ENCODE measurements at places on chromosomes 6 and 20.

DNA sequence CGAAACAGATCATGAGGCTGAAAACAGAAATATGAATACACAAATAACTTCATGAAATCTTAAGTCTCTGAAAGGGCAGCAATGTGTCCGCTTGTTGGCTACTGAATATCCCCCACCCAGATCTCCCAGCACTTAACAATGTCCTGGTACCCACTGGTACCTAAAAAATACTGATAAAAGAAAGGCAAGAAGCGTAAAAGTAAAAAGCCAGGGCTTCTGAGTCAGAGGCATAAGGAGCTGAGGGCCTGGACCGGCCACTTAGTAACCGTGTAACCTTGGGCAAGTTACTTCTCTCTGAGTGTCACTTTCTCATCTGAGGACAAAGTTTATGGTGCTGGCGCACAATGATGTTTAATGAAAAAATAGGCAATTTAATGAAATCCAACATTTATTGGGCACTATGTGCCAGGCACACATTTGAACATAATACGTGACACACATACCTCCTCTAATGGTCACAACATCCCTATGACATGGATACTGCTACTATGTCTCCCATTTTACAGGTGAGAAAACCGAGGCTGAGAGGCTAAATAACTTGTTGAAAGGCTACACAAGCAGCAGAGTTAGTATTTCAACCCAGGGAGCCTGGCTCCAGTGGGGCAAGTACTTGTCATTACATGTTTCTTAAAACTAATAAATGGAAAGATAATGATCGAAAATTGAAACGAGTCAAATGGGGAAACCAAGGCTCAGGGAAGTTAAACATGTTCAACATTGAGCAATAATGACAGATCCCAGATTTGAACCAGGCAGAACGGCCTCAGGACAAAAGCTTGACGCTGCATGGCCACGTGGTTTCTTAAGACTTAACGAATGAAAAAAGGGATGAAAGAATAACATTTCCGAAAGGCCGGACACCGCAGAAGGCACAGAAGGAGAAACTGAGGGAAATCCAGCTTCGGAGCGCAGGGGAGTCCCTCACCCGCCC is 828 bp downstream of the TP53RK start:
- no peak for DNase-seq

- no peak for DNase-seq
These were observed 58.8 kb upstream of the TAGAP start for GRCh38 chr6:159103396-159104162.

DNA sequence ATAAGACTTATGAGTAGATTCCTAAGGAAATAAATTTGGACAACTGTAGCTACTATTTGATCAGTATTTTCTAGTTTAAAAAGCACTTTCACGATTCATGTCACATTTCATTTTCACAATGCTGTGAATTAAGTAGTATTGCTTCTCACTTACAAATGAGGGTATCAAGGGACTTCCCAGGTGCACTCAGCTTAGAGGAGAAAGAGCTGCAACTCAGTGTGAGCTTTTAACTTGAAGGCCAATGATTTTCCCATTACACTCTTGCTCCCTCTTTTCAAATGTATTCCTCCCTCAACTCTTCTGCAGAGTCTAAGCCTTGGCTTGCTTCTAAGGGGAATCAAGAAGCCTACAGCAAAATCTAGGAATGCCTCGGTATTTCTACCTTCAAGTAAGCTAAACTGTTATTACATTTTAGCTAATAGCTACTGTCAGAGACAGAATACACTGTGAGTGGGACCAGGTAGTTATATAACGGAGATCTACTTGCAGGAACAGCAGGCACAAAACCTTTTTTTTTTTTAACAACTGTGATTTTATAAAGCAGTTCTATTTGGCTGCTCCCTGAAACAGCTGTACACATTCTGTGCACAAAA is 339.0 kb downstream of the SYNE1 start:
- no peak for DNase-seq

- no peak for DNase-seq
These were observed 49.3 kb upstream of the SCAF8 start for GRCh38 chr6:154683756-154684523.

DNA sequence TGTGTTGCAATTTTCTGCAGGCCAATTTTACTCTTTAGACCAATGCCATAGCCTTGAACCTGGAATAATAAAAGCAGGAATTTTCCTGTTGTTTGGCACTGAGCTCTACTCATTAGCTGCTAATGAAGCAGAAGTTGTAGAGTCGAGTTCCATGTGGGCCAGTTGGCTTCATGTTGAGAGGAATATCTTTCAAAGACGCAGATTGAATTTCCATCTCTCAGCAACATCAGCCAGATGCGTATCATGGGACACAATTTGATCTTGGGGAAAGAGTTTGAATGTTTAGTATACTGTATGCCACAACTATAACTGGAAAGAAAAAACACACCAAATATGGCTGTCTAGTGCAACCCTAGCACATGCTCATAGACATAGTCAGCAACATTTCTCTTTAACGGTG is 259.6 kb downstream of the BCKDHB start:
- no peak for DNase-seq

GRCh38 chr6:50795574-50795973 is 23.1 kb upstream of the TFAP2B start:
- DNase-seq: no peak

- DNase-seq: no peak
These were observed 169.8 kb downstream of the ERMARD start for GRCh38 chr6:169921217-169921616.

- no peak for DNase-seq
These were observed 667 bp downstream of the CAP2 start for GRCh38 chr6:17393892-17394631.

DNA sequence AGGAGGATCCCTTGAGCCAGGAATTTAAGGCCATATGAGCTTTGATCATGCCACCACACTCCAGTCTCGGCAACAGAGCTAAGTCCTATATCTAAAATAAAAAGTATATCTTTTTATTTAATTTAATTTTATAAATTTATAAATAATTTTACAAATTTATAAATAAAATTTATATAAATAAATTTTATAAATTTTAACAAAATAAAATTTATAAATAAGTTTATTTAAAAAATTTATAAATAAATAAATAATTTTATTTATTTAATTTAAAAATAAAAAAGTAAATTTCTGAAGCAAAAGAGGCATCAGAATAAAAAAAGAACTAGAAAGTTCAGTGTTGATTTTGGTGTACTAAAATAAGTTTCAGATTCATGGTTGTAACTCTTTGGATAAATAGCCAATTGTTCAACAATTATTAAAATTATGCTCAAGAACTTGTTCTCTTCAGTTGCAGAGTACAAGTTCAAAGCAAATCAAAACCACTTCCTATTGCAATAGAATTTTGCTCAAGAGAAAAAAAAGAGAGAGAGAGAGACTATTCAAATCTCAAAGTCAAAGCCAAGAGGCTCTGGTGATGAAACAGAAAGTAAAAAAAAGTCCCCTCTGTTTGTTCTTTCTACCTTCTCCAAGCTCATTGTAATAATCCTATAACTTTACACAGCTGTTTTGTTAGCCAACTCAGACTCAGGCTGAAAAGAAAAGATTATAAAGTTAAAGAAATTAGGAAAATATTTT is 547.5 kb upstream of the ADGRB3 start:
- no peak for DNase-seq

- DNase-seq: no peak
These were observed 272.1 kb upstream of the TAB2 start for GRCh38 chr6:149045404-149045803.

DNA sequence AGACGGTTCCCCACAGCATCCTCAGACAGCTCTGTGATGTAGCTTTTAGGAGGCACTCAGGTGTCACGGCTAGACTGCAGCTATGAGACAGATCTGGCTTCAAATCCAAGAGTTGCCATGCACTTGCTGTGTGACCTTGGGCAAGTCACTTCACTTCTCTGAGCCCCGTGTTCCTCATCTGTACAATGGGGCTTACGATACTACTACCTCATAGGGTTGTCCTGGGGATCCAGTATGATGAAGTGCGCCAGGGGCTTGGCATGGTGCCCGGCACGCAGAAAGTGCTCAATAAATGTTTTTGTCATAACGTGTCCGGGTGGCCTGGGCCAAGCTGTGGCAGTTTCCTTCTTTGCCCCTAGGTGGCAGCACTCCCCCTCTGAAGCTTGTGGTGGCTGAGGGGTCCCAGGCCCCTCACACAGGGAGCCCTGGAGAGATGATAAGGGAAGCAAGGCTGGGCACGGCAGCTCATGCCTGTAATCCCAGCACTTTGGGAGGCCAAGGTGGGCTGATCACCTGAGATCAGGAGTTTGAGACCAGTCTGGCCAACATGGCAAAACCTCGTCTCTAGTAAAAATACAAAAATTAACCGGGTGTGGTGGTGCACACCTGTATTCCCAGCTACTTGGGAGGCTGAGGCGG is 19.1 kb upstream of the CHMP4B start:
- no peak for DNase-seq

DNA sequence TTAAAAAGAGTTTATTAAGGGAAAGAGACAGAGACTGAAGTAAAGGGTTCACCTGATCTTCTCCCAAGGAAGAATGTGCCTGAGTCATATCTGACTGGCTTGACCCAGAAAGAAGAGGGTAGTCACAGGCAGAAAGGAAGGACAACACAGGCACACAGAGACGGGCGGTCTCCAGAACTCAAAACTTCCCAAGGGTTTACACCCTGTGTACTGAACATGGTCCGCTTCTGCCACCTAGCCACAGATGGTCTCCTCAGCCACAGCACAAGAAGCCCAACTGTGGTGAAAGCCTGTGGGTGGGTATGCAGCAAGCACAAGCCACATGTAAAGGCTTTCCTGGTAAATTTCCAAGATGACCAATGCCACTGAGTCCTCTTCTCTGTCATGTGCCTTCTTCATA is 17.2 kb downstream of the UNC5CL start:
- DNase-seq: no peak

GRCh38 chr6:11668455-11668854 is 110.1 kb downstream of the ADTRP start:
- no peak for DNase-seq

GRCh38 chr6:130783416-130784107 is 43.6 kb upstream of the SMLR1 start:
- DNase-seq: no peak

DNA sequence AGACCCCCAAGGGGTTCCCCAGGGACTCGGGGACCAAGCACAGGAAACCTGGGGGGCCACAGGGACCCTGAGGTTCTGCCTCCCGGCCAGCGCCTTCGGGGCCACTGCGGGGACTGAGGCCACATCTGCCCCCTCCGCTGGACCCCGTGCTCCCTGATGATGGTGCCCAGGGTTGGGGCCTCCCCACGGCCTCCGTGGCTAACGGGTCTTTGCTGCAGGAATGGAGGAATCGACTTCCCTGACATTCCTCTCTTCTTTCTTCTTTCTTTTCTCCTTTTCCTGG is 330.2 kb downstream of the TAF4 start:
- no peak for DNase-seq

Measured in right renal pelvis (tissue), 4 donors.